DMS53 (cell line): ENCODE measurements at places on chromosomes 5 and 9.

- peak; percentile 75 for DNase-seq
Observed at GRCh38 chr5:135032999-135033861, 798 bp downstream of the PITX1 start.

DNA sequence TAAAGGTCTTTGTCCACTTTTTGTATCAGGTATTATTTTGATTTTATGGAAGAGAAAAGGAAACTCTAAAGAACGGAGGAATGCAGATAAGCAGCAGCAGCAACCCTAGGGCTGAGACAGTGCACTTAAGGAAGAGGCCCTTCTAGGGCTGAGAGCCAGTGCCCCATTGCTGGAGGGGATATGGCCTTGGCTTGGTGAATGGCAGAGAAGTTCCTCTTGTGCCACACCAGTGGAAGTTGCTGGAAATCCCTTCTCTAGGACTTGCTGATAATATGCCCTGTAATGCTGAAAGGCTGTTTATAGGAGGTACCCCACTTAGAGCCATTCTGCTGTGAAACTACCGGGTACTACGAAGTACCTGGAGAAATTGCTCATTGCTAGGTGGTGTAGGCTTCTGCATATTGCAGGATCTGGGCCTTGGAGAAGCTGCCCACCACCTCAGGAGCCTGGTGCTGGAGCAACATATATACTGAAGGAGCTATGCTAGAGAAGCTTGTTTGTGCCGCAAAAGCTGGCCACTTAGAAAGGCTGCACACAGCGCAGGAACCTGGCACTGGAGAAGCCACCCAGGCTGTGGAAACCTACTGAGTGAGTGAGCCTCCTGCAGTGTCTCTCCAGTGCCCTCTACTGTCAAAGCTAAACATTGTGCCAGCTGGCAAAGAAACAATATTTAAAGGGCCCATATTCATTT, 9.6 kb upstream of the UBTD2 start:
- peak; percentile 91 for DNase-seq

DNA sequence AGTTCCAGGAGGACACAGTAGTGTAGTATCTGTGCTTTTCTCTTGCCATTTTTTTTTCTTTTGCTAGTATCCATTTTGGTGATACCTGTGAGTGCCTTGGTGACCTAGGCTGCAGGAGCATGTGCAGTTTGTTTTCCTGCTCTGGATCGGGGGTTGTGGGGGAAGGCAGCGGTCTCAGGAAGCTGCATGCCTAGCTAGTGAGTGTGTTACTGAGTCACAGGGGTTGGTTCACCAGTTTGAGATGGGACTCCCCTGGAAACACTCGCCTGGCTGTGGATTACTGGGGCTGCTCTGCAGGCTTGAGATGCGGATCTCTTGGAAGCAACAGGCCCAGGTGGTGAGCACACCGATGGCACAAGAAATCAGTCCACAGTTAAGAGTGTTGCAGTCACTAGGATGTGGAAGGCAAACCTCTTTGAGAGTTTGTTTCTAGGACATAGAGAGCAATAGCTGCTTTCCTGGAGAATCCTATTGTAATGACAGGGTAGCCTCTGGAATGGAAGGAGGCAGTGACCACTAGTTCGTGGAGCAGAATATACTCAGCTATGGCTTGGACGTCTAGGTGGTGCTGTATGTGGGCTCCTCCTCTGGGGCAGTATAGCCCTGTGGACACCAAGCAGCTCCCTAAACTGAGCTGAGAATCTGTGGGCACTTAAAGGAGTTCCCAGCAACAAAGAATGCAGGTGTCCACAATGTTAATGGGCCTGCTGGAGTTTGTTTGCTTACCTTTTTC, 20.0 kb upstream of the SPATA31E1 start:
- no peak for DNase-seq

DNA sequence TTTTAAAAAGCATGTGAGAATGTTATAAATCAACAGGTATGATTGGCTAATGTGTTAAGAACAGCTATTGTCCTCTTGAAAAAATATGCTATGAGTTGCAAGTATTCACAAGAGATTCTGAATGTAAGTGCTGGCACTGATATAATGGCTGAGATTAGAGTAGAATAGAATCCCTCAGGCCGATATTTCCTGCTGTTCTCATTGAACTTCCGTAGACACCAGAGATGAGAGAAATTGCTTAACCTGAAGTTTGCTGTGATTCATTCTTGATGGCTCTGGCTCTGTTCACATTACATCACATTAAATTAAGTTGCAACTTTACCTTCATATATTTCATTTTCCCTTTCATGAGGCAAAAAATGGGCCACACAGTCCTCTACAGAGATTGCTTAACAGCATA, 114.5 kb downstream of the BAAT start:
- no peak for DNase-seq

DNA sequence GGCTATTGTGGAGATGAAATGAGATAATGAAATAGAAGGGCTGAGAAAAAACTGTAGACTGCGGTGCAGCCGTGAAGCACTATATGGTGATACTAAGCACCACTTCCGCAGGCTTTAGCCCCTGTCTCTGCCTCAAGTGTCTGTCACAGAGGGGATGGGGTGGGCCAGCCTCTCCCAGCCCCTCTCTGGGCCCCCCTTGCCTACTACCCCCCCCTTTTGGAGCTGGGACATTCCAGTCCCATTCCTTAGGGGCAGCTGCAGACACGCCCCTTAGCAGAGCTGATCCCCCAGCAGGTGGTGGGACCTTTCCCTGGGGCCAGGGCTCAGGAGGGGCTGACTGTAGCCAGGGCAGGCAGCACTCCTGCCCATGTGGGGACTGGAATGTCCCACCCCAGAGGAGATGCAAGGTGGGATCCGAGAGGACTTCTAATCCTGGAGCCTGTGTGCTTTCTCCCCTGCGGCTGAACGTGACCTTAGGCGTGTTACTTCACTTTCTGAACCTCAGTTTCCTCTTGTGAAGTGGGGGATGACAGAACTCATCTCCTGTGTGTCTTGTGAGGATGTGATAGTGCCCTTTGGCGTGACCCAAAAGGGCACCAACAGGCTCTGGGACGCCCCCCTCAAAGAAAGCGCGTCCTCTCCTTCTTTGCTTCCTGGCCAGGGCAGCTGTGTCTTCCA, 1.9 kb downstream of the N4BP3 start:
- no peak for DNase-seq

DNA sequence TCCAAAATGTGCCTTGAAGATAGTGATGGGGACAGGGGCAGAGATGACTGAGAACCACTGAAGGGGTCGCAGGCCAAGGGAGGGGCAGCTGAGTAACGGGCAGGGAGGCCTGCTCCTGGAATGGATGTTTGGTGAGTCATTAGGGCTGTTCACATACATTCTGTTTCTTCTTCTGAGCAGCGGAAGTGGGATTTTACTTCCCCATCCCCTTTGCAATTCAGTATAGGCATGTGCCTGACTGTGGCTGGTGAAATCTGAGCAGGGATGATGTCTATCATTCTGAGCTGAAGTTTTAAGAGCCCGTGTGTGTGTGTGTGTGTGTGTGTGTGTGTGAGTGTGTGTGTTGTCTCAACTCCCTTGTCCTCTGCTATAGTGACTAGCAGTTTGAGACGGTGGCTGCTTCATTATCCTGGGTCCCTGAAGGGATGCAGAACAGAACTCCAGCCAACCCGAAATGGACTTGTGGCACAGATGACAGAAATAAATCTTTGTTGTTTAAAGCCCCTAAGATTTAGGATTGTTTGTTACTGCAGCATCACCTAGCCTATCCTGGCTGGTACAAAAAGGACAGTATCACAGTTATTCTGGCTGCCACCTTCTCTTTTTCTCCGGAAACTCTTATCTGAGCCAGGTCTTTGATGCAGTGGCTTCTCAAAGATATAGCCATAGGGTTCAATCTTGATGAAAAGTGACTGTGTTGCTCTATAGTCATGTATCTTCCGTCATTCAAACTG, 29.2 kb upstream of the TGFBI start:
- DNase-seq, result no peak

GRCh38 chr9:105459336-105459735, 11.5 kb downstream of the FSD1L start:
- no peak for DNase-seq

DNA sequence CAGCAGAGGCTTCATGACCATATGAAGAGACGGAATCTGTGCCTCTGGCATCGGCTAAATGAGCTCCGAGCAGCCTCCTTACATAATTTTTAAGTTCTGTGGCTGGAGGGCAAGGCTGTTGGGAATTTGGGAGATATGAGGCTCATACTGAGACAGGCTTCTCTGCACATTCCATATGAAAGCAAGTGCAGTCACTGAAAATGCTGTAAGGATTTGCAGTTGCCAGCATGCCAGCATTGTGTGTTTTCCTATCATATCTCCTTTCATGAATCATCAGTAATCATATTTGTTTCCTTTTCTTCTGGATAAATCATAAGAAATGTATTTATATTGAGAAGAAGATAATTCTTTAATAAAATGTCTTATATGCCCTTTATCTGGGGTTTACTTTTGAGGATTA, 775.4 kb downstream of the SEMA5A start:
- no peak for DNase-seq
